ENCODE measurements at places on chromosomes 16 and 17.

DNA sequence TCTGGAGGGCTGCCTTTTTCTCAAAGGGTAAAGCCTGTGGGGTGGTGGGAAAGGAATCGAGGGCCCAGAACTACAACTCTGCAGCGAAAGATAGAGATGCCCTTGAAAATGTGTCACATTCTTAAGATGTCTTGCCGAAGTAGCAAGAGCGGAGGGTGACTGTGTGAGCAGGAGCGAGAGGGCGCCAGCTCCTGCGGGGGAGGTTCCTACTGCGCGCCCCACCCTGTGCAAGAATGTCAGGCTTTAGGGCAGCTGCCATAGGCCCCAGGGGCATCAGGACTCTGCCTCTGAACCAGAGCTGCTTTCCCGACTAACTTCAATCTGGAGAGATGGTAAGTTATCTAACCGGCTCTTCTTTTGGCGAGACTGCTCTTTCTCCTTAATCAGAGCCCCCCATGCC lies 11.8 kb upstream of the ITGAE start:
- no peak for DNase-seq

GRCh38 chr16:23026784-23027362 lies 122.4 kb downstream of the USP31 start:
- no peak for DNase-seq

DNA sequence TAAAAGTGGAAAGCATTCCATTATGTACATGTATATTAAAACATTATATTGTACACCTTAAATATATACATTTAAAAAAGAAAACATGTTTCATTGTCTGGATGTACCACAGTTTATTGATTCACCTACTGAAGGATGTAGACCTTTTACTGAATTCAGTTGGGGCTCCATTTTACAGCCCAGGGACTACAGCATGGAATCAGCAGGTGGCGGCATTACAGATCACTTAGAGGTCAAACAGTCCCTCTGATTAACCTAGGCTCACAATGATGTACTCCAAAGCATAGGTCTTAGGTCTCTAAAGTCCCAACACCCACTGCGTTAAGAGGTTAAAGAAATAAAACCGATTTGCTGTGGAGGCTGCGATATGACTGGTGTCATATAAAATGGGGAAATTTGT lies 490.9 kb downstream of the SHISA9 start:
- no peak for DNase-seq

- no peak for DNase-seq
These were observed 3.9 kb upstream of the NXPH3 start for GRCh38 chr17:49571764-49572163.

DNA sequence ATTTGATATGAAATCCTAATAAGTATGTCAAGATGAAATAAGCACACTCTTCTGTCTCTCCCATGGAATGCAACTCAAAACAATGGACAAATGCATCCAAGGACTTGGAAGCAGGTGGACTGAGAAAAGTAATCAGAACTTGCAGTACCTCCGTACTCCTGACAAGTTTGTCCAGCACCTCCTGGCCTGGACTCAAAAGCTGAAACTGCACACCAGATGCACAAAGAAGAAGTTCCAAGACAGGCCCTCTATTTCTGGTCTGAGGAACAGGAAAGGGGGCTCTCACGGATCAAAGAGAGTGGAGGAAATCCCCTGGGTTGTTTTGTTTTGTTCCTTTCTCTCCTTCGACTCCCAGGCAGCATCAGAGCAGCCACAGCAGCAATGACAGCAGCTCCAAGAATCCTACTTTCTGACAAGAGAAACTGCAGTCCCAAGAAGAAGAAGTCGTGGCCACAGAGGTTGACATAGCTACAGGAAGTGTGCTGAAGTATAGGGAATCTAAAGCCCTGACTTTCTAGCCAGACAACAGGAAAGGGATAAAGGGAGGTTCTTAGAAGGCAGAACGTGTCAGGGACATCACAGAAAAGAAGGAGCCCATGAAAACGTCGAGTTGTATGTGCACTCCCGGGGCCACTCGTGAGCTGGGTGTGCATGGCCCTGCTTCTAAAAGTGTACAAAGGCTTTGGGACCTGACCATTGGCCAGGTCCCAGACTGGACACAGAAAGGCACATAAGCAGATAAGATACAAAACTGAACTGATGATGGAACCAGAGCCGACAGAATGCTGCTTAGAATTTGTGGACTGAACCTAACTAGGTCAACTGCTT lies 29.3 kb downstream of the AKAP10 start:
- DNase-seq, result no peak

GRCh38 chr16:75306099-75306762 lies 54.8 kb upstream of the BCAR1 start:
- no peak for DNase-seq

GRCh38 chr17:27670791-27671590 lies 40.0 kb downstream of the LGALS9 start:
- DNase-seq, result no peak

GRCh38 chr17:3678095-3678820 lies 9.6 kb downstream of the EMC6 start:
- DNase-seq, result no peak

DNA sequence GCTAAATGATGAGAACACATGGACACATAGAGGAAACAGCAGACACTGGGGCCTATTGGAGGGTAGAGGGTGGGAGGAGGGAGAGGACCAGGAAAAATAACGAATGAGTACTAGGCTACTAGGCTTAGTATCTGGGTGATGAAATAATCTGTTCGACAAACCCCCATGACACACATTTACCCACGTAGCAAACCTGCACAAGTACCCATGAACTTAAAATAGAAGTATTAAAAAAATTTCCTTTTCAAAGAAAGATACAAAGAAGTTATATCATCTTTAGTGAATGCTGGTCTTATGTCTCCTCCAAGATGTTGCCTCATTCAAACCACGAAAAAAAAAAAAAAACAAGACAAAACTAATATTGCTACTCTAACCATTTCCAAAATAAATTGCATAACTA lies 31.7 kb downstream of the MBTD1 start:
- no peak for DNase-seq

GRCh38 chr17:45125509-45125908 lies 6.8 kb downstream of the PLCD3 start:
- DNase-seq, result no peak

DNA sequence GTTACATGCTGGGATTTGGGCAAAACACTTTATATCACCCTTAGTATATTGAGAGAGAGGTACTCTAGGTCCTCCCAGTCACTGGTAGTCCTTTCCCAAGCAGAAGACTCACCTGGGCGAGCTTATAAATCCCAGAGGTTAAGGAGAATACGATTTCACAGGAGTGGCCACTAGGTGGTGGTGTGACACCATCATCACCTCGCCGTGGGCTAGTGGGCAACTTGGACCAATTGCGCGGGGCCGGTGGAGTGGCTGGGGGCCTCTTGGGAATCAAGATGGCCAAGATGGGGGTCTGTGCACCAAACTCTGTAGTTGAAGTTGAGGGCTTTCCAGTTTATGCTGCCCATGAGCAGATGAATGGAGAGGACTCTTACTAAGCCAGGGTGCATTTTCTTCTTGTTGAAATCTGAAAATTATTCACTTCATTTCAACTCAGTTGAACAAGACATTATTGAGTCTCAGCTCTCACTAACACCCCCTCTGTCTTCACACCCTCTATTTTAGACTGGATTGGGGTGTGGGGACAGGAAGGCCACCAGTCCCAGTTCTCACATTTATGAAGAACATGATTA lies 38.2 kb upstream of the PIRT start:
- no peak for DNase-seq

GRCh38 chr17:78359321-78359996 lies 418 bp downstream of the SOCS3 start:
- DNase-seq, result peak; percentile 48

DNA sequence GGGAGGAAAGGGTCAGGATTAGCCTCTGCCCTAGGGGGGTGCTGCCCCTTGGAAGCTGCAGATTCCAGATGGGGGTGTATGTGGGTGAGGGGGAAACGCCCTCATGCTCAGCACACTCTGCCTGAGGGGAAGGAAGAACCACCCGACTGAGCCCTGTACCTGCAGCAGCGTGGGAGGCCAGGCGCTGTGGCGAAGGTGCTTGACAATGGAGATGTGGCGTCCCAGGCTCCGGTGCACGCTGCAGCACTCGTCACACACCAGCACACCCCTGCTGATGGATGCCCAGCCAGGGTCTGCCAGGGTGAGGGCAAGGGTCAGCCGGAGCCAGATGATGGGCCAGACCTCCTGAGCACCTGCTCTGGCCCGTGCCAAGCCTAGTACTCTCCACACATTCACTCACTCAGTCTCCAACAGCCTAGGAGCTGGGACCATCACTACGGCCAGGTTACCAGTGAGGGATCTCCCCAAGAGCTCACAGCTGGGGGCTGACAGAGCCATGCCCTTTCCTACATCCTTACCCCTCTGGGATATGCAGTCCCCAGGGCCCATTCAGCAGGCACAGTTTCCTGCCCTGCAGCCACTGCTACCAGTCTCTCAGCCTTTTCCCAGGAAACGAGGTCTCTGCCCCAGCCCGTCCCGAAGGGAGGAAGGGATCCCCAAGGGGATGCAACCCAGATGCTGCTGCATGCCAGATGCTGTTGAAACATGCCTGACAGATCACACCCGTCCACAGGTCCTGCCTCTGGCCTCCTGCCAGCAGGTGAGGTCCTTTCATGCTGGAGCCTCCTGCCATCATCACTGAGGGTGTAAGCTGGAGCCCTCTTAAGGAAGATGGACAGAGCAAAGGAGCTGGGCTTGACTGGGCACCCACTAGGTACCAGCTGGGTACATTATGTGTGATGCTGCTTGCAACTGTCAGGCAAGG lies 5.9 kb downstream of the GIT1 start:
- no peak for DNase-seq

GRCh38 chr17:29640413-29640812 lies 17.7 kb upstream of the CORO6 start:
- no peak for DNase-seq

DNA sequence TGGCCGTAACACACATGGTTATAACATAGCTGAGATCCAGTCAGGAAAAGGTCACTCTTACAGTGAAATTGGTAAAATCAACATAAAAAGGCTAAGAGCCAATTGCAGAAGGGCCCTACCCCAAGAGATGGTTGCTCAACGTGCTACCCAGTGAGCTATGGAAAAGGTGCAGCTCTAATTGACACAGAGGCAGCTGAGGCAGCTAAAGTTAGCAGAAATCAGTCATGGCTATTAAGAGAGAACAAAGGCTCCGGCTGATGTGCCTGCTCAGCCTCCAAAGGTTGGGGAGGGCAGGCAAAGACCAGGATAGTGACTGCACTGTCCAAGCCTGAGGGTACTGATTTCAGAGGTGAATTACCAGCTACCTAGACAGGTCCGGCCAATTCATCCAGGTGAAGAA lies 76.5 kb upstream of the ATP2A3 start:
- DNase-seq, result no peak

DNA sequence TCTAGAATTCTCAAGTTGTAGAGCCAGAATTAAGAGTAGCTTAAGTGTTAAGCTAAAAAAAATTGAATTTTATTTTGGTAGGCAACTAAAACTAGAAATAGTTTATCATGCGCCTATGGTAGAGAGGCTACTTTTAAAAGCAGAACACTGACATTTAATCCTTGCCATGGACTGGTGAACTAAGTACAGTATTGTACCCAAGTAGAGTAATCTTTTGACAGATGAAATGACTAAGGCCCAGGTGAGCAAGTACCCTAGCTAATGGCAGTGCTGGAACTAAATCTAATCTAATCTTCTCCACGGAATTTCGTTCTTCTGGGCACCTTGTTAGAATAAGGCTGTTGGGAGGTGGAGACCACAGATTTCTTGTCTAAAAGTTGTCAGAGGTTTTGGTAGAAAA lies 11.8 kb downstream of the RBL2 start:
- DNase-seq, result no peak

- DNase-seq, result no peak
These were observed 9.0 kb downstream of the IRX5 start for GRCh38 chr16:54939510-54940278.

- DNase-seq, result no peak
These were observed at the start of gene ELMO3 for GRCh38 chr16:67199011-67199807. ELMO3 (plus strand) TSS chr16:67199131; CDS start chr16:67199327, 196 bp downstream.

GRCh38 chr17:5763595-5764306 lies 179.4 kb upstream of the NLRP1 start:
- DNase-seq, result no peak

DNA sequence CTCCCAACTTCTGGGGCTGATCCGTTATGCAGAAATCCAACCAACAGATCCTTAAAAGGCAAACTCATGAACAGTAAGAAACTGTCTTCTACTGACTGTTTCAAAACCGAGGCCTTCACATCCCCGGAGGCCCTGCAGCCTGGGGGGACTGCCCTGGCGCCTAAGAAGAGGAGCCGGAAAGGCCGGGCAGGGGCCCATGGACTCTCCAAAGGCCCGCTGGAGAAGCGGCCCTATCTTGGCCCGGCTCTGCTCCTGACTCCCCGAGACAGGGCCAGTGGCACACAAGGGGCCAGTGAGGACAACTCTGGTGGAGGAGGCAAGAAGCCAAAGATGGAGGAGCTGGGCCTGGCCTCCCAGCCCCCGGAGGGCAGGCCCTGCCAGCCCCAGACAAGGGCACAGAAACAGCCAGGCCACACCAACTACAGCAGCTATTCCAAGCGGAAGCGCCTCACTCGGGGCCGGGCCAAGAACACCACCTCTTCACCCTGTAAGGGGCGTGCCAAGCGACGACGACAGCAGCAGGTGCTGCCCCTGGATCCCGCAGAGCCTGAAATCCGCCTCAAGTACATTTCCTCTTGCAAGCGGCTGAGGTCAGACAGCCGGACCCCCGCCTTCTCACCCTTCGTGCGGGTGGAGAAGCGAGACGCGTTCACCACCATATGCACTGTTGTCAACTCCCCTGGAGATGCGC lies 39.5 kb downstream of the SREBF1 start:
- no peak for DNase-seq

GRCh38 chr17:1197781-1198490 lies 18.2 kb upstream of the ABR start:
- DNase-seq, result peak; percentile 44

GRCh38 chr17:38322156-38322779 lies 21.5 kb downstream of the GPR179 start:
- peak; percentile 77 for DNase-seq

- DNase-seq, result no peak
These were observed 6.2 kb downstream of the ECI1 start for GRCh38 chr16:2244926-2245795.

DNA sequence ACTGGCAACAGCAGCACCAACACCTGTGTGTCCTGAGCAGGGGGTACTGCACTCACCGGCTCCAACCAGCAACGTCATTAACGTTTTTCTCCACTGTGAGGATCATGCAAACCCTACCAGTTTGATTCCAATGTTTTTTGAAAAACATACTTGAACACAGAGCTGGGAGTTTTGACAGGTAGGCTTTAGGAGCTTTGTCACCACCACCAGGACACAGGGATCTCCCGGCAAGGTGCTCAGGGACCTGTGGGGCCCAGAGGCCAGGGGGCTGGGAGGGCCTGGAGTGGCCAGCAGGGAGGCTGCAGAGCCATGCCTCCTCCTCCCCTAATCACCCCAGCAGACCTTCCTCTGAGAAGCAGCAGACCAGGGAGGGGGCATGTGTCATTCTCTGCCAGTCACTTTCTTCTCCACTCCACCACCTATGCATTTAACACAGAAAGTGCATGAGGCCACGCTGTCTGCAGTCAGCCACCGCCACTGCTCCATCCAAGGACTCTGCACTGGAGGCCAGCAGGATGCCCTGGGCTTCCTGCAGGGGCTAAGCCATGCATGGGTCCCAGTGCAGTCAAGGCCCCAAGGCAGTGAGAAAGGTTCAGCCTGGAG lies 768.2 kb downstream of the KCNJ18 start:
- no peak for DNase-seq

- no peak for DNase-seq
These were observed 47.6 kb downstream of the GOSR1 start for GRCh38 chr17:30524847-30525246.

GRCh38 chr17:48392857-48393256 lies 37.2 kb downstream of the SKAP1 start:
- DNase-seq, result no peak

Measured in activated naive CD4-positive, alpha-beta T cell treated with Interleukin-2 at 50 U/mL for 16 hours (primary cell).